Activated CD8-positive, alpha-beta memory T cell treated with anti-CD3 and anti-CD28 coated beads for 1 hour (primary cell): ENCODE measurements at places on chromosomes 4 and X.

- no peak for DNase-seq
Measured at GRCh38 chrX:21735768-21736127, 22.2 kb downstream of the SMPX start.

DNA sequence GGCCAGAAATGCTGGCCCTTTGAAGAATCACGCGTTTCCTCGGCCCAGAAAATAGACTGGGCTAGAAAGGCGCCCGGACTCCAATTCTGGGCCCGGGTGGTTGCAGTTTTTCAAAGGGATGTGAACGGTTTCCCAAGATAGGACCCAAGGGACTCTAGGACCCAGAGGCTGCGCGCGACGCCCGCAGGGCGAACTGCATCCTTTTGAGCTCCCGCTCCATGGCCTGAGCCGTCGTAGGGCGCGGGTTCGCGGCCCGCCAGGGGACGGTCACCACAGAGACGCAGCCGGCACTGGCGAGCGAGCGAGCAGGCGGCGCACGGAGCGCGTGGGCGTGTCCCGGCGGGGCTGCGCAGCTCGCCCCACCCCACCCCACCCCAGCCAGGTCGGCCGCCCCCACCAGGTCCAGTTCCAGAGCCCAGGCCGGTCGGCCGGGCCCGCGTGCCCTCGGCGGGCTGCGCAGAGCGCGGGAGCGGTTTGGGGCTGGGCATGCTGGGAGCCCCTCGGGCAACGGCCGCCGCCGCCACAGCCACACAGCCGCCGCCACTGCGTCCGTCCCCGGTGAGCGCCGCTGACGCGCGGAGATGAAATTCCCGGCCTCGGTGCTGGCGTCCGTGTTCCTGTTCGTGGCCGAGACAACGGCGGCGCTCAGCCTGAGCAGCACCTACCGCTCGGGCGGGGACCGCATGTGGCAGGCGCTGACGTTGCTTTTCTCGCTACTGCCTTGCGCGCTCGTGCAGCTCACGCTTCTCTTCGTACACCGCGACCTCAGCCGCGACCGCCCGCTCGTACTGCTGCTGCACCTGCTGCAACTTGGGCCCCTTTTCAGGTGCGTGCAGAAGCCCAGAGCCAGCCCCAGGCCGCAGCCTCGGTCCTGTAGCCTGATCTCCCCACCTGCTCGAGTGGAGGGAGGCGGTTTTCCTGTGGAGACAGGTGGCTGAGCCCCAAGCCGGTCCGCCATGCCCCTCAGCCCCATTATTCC lies at the start of gene XK:
Gene XK, plus strand, starts transcription at position 411 of the 979 bp plus-strand sequence. Its CDS starts 171 bp downstream, at position 582.
- DNase-seq: no peak

DNA sequence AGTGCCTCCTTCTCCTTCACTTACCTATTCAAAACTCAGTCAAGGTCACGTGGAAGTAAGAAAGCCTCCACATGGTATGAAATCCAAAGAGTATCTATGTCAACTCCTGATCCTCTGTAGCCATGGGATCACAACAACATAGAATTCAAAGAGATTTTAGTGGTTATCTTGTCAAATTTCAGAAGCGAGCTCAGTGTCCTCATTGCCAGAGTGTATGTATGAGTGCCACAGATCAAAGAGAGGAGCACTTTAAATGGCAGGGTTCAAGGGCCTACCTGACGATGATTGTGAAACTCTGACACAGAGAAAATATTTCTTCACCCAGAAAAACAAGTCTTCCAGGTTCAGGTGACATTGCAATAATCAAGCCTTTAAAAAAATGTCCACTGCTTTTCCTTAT lies 1.2 kb upstream of the ACE2 start:
- DNase-seq: no peak

GRCh38 chrX:136250191-136251040 lies 784 bp downstream of the MAP7D3 start:
- DNase-seq: no peak

- DNase-seq: no peak
Measured at GRCh38 chrX:30230395-30230794, at the start of gene MAGEB3. TSS of gene MAGEB3 (plus strand) at chrX:30230657. CDS start at chrX:30235925, 5,268 bp downstream.

DNA sequence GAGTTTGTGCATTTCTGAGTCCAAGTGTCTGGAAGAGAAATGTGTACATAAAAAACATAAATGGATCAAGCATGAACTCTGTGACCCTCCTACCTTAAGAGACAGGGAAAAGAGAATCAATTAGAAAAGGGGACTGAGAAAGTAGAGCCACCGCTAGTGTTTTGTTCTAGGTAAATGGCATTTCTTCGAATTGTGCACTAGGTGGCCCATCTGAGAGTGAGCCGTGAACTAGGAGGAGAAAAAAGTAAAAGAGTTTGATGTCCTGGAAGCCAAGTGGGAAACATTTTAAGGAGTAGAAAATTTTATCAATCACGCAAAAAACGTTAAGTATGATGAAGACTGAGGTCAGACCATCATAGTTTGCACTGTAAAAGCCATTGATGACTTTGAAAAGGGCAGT lies 55.1 kb downstream of the NAF1 start:
- no peak for DNase-seq

DNA sequence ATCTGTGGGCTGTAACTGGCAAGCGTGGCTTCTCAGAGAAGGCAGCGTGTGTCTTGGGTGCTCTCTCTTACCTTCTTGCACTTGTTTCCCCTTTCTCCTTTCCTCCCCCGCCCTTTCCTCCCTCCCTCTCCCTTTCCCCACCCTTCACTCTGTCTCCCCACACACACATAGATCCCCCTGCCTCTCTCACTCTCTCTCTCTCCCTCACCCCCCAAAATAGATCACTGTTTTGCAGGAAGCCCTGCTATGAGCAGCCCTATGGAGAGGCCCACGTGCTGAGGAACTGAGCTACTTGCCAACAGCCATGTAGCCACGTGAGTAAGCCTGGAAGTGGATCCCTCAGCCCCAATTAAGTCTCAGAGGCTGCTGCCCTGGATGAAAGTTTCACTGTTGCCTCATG lies 4.3 kb upstream of the PNMA6E start:
- DNase-seq: no peak

DNA sequence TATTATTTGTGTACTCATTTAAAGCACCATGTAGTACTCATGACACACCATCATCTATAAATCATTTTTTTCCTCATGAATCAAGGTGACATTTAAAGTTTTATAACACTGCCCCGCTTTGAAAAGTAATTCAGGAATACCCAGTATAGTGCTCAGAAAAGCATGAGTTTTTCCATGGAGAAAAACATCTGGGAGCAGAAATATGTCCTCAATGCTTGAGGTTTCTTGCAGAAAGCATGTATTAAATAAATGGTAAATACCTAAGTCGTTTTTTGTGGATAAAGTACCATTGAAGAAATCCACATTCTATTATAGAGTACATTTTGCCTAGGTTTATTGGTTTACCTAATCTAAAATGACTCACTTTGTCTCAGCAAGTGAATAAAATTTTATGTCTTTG lies 66.2 kb downstream of the UBA6 start:
- no peak for DNase-seq
